ENCODE measurements at places on chromosomes 3 and 15.

GRCh38 chr3:102265720-102266119 lies 169.1 kb upstream of the ZPLD1 start:
- DNase-seq = no peak

DNA sequence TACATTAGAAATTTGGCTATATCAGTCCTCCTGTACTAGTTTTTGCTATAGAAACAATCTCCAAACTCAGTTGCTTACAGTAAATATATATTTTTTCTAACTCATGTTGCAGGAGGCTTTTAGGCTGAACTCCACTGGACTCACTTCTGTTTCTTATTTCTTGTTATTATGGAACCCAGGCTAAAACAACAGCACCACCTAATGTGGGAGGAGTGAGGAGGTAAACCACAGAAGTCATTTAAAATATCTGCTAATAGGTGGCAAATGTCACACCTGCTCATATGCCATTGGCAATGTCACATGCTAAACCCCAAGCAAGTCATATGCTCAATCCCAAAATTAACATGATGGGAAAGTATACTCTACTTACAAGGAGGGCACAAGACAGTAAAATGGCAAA lies 462.2 kb downstream of the PLOD2 start:
- DNase-seq = no peak

DNA sequence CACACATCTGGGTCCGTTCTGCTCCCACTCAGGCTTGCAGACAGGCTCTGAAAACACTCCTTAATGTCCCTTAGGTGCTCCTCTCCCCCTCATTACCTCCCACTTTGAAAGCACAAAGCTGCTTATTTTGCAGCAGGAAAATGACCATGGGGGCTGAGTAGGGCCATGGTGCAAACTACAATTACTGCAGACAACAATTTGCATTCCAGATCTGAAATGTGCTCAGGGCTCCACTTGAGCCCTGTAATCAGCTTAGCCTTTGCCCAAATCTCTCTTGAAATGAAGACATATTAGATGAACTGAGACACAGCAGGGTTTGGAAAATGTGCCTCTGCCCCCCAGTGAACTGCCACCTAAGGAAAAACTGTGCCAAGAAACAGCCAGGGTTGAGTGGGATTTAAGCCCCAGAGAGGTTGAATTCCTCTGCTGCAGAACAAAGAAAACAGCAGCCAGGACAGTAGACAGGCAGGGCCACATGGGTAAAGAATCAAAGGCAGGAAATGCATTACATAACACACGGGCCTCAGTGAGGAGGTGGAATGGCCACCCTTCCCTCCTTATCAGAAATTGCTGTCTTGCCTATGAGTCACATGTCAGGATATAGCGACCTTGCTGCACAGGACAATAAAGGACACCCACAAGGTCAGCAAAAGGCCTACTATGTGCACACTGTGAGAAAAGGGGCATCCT lies 126.8 kb upstream of the ARHGEF3 start:
- no peak for DNase-seq

DNA sequence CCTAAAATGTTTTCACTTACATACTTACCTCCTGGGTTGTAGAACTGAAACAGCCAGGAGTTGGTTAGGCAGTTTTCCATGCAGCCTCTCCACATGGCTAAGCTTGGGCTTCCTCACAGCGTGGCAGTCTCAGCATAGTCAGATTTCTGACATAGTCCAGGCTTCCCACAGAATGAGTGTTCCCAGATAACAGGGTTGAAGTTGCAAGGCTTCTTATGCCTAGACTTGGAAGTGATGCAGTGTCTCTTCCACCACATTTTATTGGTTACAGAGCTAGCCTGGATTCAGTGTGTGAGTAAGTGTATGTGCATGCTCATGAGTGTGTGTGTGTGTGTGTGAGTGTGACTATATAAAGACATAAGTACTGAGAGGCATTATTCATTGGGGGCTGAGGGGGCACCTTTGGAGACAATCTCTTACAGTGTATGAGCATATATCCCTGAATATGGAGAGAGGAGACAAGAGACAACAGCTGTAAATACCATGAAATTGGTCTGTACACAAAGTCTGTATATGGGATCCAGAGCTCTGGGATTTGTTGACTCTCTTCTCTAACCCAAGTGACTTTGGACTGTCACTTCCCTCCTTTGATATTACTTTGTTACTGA lies 78.1 kb downstream of the ZNF621 start:
- no peak for DNase-seq

DNA sequence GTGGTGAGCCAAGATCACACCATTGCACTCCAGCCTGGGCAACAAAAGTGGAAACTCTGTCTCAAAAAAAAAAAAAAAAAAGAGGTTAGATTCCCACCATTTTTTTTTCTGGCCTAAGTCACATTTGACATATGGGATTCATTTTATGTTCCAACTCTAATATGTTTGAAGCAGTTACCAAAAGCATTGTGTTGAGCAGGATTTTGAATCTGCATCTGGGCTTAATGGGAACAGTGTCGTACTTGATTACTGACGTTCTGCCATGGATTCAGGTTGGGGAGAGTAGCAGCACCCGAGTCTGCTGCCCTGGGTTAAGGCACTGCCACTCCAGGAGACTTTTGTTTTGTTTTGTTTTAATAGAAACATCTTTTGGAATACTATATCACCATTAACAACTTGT lies 348.7 kb upstream of the TBL1XR1 start:
- DNase-seq = no peak

DNA sequence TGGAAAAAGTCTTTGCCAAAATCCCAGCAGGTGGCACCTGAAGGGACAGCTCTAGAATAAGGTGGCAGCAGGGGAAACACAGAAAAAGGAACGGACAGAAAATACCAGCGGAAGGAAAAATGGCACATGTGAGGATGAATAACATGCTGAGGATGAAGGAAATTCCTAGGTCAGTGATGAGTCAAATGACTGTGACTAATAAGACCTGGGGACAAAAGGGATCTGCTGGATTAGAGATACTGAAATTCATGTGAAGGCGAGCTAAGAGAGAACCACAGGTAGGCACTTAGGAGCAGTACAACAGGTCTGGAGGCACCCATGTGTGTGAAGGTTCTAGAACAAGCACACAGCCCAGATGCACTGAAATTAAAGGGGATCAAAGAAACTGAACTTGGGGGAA lies 482.5 kb downstream of the FOXP1 start:
- no peak for DNase-seq

- no peak for DNase-seq
Measured at GRCh38 chr3:143286392-143287010, 166.9 kb downstream of the CHST2 start.

GRCh38 chr3:53803816-53804695 lies 42.2 kb downstream of the CHDH start:
- no peak for DNase-seq

- DNase-seq = no peak
Measured at GRCh38 chr3:99108508-99108907, 207.0 kb upstream of the DCBLD2 start.

GRCh38 chr3:28252001-28252431 lies 10.6 kb downstream of the CMC1 start:
- DNase-seq = no peak

- DNase-seq = no peak
Measured at GRCh38 chr3:148682997-148683396, 14.7 kb upstream of the AGTR1 start.

DNA sequence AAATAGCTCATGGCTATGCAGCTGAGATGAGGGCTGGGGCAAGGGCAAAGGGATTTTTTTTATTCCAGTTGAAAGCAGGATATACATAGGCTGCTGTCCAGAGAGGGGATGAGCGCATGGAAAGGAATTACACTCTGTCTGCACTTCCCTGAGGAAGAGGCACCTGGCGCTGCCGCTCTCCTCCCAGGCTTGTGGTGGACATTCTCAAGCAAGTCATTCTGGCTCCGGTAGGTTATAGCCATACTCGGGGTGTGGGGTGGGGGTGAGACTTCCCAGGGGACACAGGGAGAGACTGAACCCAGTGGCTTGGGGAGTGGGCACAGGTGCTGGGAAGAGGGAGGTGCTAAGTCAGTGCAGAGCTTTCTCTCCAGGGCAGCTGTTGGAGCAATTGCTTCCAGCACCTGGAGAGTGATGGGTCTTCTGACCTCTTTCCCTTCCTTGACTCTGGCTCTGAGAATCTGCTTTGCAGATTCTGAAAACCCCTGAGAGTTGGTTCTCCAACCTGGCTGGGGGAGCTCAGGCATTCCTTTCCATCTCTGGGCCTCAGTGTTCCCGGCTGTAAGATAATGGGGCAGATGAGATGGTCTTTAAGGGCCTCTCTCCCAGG lies 24.3 kb downstream of the CYP8B1 start:
- DNase-seq = no peak

GRCh38 chr3:139848660-139849059 lies 86.3 kb upstream of the CLSTN2 start:
- no peak for DNase-seq

DNA sequence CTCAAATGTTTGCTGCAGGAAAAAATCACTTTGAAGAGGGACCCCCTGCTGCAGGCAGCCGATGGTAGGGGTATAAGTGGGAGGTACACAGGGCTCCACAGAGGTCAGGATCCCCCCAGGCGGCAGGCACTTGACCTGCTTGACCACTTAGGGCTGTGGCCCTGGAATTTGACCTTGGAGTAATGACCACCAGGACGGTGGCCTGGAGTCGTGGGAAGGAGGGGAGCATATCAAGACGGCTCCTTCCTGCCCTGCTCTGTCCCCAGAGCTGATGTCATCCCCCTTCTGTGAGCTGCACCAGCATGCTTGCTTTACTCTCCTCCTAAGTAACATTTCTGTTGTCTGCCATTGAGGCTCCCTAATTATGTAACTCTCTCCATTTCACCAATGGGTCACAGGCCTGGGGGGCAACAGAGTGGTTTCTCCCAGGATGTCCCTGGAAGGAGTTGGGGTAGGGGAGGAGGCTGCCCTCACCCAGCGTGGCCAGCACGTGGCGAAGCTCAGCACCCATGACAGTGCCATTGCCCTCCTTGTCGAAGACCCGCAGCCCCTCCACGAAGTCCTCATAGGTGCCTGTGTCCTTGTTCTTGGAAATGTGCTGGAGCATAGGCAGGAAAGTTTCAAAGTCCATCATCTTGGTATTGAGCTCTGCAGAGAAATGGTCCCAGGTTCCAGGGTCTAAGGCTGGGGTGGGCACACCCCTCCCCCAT lies 4.1 kb downstream of the MYL3 start:
- no peak for DNase-seq

DNA sequence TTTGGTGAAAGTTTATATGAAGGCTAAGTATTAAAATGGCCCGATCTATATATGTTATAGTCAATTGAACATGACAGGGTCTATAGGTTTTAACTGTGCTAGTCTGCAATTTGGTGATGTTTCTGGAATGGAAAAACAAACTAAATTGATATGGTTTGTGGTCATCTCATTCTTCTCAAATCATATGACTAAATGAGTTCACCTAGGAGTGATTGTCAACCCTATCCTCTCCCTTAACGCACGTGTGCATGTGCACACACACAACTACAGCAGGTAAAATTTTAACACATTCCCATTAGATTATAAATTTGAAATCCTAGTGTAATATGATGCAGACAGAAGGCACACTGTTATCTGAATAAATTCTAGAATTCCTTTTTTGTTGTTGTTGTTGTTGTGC lies 9.0 kb downstream of the CLDND1 start:
- DNase-seq = no peak
